ENCODE measurements at places on chromosomes 5 and 9. TPM values are rescaled to one million over a fixed set of nuclear protein-coding genes. Genes with fewer than 3 reads are reported as not detected.

DNA sequence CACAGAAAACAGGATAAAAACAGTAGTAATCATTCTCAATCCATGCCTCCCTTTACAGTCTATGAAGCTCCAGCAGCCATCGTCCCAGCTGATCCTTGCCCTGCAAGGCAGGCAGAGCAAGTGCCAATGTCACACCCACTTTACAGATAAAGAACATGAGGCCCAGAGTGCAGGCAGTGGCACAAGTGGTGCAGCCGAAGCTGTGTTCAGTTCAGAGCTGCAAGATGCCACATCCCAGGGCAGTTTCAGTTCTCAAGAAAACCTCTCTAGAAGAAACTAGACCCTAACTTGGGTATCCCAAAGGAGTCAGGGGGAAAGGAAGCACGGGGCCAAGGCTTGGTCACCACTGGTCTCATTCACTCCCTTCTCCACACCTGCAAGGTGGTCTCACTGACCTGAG lies 34.6 kb upstream of the CPLX2 start:
- DNase-seq = no peak

GRCh38 chr5:36164461-36164860 lies 12.6 kb downstream of the SKP2 start:
- DNase-seq = no peak

The EGFLAM gene
- total RNA-seq = 20.6 TPM

The RABL6 gene
- total RNA-seq = 53.8 TPM

The SUB1 gene
- 109 TPM for total RNA-seq

DNA sequence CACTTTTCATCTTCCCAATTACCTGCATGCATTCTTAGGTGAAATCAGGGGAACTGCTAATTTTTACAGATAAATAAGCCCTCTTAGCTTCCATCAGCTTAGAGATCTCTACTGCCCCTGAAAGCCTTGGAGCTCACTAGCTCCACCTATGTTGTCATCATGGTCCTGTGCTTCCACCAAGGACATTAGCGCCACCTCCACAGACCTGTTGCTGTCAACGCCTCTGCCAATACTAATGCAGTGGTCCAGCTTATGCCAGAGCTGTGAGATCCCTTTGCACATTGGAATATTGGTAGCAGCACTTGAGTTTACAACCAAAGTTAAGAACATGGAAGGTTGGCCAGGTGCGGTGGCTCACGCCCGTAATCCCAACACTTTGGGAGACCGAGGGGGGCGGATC lies 7.7 kb upstream of the SHISAL2B start:
- DNase-seq = no peak

DNA sequence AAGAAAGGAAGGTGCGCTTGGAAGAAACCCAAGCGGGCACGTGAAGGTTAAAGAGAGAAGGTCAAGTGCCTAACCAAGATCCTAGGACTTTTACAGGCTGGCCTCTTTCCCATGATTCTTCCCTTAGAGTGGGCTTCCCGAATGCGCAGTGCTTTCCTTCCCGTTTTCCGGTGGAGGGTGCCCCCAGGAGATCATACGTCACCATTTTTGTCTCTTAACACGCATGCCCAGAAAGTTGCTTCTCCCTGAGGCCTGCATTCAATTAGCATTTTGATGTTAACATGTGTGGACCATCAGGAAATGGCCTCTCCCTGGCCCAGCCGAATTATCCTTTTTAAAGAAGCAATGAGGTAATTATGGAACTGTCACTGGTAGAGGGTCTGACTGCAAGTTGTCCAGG lies 1.9 kb upstream of the RUSC2 start:
- DNase-seq = no peak

DNA sequence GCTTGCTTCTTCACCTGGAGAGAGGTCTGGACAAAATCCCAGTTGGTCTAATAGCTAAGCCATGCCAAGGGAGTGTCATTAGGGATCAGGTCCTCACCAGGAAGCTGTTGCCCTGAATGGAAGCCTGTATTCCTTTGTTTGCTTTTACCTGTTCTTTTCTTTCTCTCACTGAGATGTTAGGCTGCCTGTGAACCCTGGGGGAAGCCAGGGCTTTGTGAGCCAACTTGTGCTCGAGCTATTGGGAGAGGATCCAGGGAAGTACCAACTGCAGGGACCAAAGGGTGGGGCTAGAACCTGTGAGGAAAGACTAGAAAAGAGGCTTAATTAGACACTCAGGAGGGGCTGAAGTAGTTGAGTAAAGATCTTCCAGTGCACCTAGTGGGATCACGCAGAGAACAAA lies 451.2 kb upstream of the TLE4 start:
- no peak for DNase-seq

The KIF12 gene
- total RNA-seq = 1.6 TPM

GRCh38 chr5:175895686-175896102 lies 24.3 kb downstream of the CPLX2 start:
- DNase-seq = peak; percentile 83

GRCh38 chr5:16551628-16552027 lies 65.2 kb downstream of the RETREG1 start:
- DNase-seq = no peak

DNA sequence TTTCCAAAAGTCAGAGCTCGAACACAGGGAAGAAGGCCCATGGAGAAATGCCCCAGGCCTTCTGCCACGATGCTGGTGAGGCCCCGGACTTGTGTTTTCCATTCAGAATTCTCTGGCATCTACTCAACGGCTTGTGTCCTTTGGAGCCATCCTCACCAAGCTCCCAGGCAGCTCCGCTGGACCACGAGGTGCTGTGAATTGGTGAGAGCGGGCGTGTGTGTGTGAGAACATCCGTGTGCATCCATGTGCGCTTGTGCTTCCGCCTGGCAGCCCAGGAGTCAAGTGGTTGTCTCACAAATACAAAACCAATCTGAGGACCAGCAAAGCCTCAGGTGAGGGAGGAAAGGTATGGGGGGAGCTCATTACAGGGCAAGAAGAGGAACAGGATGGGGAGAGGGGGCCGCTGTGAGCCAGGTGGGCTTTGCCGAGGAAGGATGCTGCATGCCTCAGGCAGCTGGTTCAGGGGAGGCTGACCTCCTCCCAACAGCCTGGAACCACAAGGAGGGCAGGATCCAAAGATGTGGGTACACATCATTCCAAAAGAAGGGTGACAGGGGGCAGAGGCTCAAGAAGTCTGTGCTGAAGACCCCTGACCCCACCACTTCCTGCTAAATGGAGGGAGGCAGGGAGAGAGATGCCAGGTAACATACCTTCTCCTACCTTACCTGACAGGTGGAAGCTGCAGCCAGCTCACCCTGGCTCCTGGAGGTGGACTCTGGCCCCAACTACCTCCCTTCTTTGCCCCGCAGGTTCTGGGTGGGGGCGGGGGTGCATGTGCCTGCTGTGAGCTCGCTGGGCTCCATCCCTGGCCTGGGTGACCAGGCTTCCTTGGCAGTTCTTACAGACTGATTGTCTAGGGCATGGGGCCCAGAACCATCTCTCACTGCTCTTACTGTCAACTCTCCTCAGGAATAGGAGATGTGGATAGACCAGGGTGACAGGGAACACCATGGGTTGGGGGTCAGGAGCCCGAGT lies 196.3 kb downstream of the PAX5 start:
- DNase-seq = no peak

- DNase-seq = no peak
Measured at GRCh38 chr5:178664141-178664540, 37.3 kb upstream of the CLK4 start.

The CD180 gene
- total RNA-seq = not detected

The EGFL7 gene
- 8.2 TPM for total RNA-seq

DNA sequence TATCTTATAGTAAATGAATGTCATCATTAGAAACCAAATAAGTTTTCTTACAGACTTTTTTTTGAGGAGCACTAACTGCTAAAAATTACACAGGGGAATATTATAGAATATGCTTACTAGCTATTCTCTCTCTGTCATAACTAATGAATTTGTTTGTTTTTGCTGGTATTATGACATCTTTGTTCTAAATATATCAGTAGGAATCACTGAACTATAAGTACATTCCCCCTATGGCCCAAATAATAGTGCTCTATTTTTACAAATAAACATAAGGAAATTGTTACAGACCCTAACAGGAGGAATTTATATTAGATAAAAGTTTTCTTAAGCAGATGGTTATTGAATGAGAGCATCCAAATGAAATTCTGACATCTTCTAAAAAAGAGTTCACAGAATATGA lies 83.0 kb upstream of the RIOK2 start:
- DNase-seq = no peak

DNA sequence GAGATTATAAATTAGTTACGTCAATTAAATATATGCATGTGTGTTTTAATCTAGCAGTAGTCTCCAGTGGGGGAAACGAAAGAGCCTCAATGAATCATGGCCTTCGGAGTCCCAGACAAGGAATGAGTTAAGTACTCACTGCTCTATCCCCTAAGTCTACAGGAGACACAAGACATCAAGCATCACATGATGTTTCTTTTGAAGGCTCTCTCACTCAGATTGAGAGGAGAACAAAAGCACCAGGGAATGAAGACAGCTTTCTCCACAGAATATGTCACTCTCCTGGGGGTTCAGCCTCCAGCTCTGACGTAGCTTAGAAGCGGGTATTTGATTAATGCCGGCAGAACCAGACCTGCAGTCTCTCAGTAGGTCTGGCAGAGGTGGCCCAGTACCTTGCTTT lies 381.4 kb downstream of the ACTL7B start:
- no peak for DNase-seq

- no peak for DNase-seq
Measured at GRCh38 chr9:123998970-123999621, 12.5 kb upstream of the LHX2 start.

The GZMA gene
- total RNA-seq = not detected

DNA sequence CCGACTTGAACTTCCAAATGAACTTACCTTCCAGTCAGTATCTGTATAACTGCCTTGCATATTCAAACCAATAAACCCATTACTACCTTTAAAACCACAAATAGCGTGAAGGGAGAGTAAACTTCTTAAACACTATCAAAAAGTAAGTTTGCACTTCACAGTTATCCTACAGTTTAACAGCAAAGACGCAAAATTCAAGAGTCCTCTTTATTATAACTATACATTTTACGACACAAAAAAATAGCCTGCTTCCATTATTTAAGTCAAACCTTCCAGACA lies 1.8 kb downstream of the PTBP3 start:
- DNase-seq = no peak

- DNase-seq = no peak
Measured at GRCh38 chr5:79456890-79457583, 56.9 kb downstream of the HOMER1 start.

DNA sequence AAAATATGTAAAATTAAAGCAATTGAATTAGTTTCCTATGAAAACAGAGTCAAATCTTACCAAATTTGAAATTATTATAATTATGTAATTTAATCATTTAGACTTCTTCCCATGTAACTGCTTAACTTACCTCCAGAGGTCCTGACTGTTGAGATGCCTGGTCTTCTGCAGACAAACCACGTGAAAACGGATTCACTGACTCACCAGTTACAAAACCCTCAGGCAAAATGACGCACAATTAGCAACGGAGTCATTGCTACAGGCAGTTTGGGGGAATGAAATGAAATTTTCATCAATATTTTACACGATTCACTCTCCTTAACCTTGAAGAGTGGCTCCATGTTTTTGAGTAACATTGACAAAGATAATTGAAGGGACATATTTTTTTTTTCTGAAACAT lies 460.8 kb downstream of the MTRR start:
- peak; percentile 23 for DNase-seq

DNA sequence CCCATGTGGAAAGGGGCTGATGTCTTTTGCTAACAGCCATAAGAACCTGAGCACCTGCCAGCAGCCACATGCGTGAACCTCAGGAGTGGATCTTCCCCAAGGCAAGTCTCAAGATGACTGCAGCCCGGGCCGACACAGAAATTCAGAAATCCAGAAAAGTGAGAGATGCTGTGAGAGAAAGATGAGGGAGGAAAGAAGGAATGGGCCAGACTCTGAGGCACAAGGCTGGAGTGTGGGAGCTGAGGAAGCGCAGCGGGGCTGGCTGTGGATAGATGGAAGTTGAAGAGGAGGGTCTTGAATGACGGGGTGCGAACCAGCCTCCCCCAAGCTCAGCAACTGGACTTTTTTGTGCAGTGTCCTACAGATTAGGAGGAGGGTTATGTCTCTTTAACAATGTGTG lies 337.8 kb downstream of the GADD45G start:
- no peak for DNase-seq

- DNase-seq = no peak
Measured at GRCh38 chr5:167969998-167970397, 321.4 kb upstream of the WWC1 start.

GRCh38 chr5:141007791-141008190 lies 41.5 kb downstream of the PCDHAC2 start:
- no peak for DNase-seq

- no peak for DNase-seq
Measured at GRCh38 chr5:125149110-125149509, 402.7 kb upstream of the ZNF608 start.

- DNase-seq = peak; percentile 33
Measured at GRCh38 chr5:10111571-10111970, 138.1 kb downstream of the ATPSCKMT start.

The PAPPA gene
- total RNA-seq = not detected

GRCh38 chr5:16881251-16881650 lies 54.8 kb downstream of the MYO10 start:
- no peak for DNase-seq

- no peak for DNase-seq
Measured at GRCh38 chr9:84224246-84224645, 116.3 kb downstream of the SLC28A3 start.

The RNF183 gene
- total RNA-seq = not detected

The ANKRD31 gene
- total RNA-seq = 0.33 TPM

DNA sequence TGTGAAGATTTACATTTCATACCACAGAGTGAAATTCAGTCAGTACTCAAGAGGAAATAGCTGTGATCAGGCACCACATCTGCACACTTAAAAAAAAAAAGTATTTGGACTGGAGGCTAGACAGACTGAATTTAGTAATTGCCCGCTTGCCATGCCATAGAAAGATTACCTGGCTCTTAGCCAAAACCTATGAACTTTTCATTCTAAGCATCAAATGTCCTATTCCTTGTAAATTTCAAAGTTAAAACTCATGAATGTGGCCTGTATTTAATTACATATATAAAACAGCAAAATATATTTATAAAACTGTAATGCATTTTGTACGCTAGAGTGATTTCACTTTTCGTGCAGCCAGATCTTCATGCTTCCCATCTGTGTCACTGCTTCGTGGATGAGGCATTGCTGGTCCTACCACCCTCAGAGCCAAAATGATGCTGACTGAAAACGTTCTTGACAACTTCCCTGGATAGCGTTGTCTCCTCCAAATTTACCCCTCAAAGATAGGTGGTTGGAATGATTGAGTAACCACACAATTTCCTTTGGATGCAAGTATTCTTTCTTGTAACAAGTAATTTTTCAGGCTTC lies 447.9 kb upstream of the SGCD start:
- DNase-seq = no peak

- DNase-seq = peak; percentile 65
Measured at GRCh38 chr5:113034182-113034773, 57.7 kb downstream of the DCP2 start.

- DNase-seq = no peak
Measured at GRCh38 chr9:136404801-136405136, 4.8 kb upstream of the SNAPC4 start.

The IFNA2 gene
- not detected for total RNA-seq
